ENCODE measurements at places on chromosomes 3 and 15. TPM values are rescaled to one million over a fixed set of nuclear protein-coding genes. Genes with fewer than 3 reads are reported as not detected.

The PLXNA1 gene
- total RNA-seq, result 57.9 TPM

The SEC62 gene
- total RNA-seq, result 161 TPM

The CTNNB1 gene
- total RNA-seq, result 237 TPM

The ZMYND10 gene
- 4.4 TPM for total RNA-seq

The GXYLT2 gene
- total RNA-seq, result 9.0 TPM

The CEP152 gene
- total RNA-seq, result 5.5 TPM
